Chondrocyte (in vitro differentiated cells): ENCODE measurements at places on chromosomes 6 and 20.
A peak's percentile ranks its signal among the peaks of the same experiment; 100 is the strongest.

- no peak for DNase-seq
These were observed 1.8 kb downstream of the PLA2G7 start for GRCh38 chr6:46733341-46733801.

DNA sequence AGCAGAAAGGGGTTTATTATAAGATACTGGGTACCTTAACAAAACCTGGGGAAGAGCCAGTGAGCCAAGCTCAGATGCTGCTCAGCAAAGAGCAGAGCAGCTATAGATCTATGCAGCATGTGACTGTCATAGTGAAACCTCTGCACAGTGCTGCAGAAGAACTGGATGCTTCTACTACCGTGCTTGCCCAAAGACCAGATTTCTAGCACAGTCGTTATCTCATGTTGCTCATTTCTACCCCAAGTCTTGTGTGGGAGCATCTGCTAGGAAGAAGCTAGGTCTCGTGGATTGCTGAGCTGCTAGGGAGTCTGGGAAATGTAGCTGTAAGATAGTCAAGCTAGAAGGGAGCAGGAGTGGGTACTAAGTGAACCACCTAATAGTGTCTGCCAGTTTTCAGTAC lies 31.7 kb upstream of the GNRH2 start:
- no peak for DNase-seq

DNA sequence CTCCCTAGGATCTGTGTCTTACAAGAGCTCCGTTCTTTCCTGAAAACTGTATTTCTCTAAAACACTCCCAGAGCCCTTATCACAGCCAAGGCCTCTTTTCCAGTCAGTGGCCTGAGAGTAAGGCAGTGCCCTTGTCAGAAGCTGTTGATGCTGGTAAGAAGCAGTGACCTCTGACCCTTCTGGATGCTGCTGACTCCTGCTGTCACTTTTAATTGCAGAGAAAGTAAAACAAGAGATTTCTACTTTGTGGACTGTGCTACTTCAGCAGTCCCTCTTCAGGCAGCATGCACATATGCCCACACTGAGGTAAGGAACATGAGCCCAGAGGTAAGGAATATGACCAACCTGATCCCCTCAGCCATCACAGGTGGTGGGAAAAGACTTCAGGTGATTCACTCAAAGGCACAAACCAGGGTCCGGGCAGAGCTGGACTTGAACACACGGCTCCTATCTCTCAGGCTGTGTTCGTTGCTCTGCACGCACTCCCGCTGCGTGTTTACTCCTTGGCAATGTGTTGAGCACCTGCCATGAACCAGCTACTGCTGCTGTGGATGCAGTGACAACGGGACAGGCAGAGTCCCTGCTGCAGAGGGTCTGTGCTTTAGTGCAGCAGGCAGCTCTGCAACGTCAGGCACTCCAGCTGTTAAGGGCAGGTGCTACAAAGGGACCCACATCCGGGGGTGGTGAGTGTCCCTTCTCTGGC lies 201.9 kb upstream of the CST7 start:
- DNase-seq: no peak

DNA sequence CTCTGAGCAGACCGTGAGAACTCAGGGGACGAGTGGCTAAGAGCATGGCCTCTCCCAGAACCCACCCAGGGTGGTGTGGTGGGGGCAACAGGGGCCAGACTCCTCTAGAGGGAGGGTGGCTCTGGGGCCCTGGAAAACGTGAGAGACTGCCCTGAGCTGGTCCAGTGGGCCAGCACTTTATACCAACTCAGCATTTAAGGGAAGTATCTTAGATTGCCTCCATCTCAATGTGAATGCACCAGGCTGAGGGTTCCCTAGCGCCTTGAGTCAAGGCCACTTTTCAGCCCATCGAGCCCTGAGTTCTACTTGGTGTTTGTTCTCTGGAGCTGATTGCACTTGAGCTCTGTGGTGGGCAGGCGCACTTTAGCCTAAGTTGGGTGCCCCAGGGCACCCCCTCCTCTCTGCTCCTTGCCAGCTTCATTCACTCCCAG lies 42.0 kb upstream of the IRF4 start:
- peak; percentile 94 for DNase-seq

DNA sequence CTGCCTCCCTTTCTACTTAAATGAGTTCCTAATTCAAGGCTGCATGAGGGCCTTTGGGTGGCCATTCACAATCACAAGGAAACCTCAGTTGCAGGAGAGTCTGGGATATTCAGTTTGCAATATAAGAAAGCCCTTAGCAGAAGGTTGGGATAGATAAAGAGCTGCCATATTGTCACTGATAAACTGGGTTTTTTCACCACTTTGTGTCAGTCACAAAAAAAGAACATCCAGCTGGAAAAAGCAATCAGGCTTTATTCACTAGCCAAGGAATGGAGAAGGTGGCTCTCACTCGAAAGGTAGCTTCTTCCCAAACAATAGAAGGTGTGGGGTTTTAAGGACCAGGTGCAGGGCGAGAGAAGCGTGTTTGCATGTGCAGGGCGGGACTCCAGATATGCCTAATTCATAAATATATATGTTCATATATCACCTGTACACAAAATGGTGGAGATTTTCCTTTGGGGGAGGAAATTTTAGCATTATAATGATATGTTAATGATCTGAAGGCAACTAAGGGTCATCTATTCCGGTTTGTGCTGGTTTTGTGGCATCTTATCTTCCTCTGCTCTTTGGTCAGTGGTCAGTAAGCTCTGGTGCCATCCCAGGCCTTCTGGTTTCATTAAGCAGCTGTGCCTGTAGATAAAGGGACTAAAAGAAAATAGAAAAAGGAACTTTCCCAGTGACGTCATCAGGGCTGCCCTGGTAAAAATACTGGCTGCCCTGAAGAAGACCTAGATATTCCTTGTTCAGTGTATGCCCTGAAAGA lies 97.1 kb upstream of the IYD start:
- DNase-seq: no peak

DNA sequence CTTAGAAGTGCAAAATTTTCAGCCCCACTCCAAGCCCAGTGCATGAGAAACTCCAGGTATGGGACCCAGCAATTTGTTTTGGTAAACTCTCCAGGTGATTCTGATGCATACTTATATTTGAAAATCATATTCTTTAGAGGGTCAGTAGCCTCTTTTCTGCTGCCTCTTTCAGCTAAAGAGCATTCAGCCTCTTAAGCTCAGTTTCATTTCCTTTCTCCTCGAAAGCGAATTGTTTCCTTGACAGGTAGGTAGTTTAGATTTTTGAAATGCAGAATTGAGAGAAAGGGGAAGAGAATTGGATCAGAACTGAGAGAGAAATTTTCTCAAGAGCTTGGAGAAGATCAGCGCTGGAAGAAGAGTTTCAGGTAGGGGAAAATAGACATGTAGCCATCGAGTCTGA lies 995.8 kb upstream of the FLRT3 start:
- no peak for DNase-seq

GRCh38 chr20:53085720-53086119 lies 113.6 kb downstream of the TSHZ2 start:
- no peak for DNase-seq

DNA sequence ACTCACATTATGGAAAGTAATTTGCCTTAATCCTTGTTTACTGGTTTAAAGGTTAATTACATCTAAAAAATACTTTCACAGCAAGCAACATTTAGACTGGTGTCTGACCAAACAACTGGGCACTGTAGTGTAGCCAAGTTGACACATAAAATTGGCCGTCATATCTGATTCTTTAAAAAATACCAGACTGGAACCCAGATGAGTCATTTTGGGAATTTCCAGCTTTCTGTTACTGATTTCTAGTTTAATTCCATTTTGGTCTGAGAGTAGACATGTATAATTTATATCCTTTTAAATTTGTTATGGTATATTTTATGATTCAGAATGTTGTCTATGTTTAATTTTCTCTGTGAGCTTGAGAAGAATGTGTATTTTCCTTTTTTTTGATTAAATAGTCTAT lies 44.1 kb downstream of the SCP2D1 start:
- no peak for DNase-seq
